GM10248 (cell line): ENCODE measurements at places on chromosomes 3 and 15.

- DNase-seq: no peak
Measured at GRCh38 chr3:172201136-172201869, 161.9 kb downstream of the FNDC3B start.

DNA sequence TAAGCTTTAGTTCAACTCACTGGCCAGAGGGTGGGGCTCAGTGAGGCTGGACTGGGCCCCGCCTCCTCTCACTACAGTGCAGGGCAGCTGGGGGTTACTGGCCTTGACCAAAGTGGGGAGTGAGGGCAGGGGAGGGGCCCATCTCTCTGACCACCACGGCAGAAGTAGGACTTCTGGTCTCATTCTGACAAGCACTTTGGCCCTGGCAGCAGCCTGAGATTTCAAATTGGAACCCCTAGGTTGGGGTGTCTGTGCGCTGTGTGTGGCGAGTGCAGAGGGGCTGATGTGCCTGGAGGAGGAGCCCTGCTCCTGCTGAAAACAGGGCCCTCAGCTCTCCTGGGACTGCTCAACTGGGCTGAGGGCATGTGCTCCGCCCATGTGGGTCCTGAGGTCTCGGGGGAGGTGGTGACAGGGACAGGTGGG, 60.3 kb upstream of the RPL32 start:
- DNase-seq: no peak

DNA sequence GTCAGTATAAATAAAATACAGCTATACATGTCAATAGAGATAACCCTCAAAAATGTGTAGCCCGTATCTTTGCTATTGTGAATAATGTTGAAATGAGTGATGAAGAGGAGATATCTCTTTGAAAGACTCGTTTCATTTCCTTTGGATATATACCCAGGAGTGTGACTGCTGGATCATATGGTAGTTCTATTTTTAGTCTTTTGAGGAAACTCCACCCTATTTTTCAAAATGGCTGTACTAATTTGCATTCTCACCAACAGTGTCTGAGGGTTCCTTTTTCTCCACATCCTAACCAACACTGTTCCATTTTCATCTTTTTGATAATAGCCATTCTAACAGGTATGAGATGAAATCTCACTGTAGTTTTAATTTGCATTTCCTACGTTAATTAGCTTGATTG, 237.5 kb upstream of the GBE1 start:
- no peak for DNase-seq

DNA sequence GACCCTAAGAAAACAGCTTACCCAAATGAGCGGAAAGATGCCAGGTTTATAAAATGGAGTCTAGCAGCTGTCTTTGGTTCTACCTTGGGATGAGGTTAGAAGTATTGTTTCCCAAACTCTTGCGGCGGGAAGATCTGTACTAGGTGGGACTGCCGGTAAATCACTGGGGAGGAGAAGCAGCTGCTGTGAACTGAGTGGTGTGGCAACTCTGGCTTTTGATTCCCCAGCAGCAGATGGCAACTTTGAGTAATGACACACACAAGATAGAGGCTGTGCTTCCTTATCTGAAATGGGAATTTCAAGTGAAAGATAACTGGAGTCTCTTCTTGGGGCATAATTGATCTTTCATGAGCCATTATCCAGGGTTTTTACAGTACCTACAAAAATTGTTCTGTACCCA, 184.9 kb downstream of the ATG7 start:
- DNase-seq: no peak

DNA sequence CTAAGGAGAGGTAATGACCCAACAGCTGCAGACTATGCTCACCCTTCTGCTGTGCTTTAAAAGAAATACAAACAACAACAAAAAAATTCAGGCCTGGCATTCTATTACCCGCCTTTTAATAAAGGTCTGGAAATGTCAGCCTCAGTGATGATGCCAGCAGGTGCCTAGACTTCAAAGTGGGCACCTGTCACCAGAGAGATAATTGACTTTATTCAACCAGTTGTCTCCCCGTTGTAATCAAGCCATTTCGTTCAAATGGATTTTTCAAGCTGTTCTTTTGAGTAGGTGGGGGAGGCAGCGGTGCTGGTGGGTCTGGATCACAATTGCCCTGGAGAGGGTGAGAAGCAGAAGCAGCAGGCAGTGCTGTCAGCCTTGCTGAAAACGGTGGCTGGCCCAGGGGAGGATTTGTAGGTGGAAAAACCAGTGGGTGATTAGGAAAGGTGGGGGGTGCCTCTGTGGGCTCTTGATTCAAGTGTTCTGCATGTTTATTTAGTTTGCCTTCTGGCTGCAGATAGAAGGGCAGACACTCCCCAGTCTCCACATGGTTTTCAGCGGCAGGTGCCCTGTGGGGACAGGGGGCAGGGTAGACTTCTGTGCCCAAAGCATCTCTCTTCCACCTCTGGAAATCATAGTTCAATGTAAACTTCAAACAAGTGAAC, 300.2 kb upstream of the SLCO3A1 start:
- DNase-seq: no peak

DNA sequence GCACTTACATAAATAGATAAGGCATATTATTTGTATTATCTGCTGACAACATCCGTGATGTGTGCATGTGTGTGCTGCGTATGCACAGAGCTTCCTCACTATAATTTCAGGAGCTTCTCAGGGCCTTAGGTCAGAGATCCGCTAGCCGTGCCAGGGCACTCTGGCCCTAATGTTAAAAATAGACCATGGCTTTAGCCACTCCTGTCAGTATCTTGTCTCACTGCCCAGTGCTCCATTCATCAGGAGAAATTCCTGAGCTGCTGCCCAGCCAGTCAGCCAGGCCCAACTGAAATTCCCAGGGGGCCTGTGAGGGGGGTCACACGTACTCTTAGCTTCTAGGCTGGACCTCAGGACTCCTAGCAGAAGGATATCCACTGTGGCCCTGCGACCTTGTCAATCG, 70.0 kb upstream of the ABHD2 start:
- DNase-seq: no peak

- peak; percentile 44 for DNase-seq
Measured at GRCh38 chr3:193872265-193872753, 263.6 kb upstream of the HES1 start.

GRCh38 chr3:109355625-109356441, 18.5 kb upstream of the DPPA4 start:
- no peak for DNase-seq

DNA sequence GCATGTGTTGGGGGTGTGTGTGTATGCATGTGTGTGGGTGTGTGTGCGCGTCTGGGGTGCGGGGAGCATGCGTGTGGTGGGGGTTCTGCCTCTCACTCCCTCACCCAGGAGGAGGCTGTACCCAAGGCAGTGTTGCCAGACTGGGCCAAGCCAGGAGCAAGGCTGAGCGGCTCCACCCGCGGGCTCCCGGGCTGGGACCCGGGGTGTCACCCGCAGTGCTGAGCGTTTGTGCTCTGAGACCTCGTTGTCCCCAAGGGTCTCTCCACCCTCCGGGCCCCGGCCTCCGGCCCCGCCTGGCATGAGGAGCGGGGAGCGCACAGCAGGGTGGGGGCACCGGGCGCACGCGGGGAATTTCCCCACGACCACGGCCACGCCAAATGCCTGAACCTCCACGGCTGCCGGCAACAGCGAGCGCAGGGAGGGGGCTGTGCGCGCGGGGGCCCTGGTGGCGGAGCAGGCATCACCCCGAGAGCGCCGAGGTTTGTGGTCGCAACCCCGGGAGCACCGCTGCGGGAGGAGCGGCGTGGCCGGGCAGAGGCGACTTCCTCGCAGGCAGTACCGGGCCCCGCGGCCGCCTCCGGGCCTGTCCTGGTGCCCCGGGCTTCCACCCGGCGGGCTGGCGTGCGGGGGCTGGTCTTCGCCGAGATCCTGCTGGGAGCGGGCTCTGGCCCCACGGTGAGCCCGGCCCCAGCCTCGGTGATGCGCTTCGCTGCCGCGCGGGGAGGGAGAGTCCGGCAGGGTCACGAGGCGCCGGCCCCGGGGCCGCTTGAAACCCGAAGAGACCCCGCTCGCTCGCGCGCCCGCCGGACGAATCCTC, 7.4 kb upstream of the OCA2 start:
- no peak for DNase-seq

- DNase-seq: no peak
Measured at GRCh38 chr15:95202569-95203349, 971.4 kb downstream of the MCTP2 start.

DNA sequence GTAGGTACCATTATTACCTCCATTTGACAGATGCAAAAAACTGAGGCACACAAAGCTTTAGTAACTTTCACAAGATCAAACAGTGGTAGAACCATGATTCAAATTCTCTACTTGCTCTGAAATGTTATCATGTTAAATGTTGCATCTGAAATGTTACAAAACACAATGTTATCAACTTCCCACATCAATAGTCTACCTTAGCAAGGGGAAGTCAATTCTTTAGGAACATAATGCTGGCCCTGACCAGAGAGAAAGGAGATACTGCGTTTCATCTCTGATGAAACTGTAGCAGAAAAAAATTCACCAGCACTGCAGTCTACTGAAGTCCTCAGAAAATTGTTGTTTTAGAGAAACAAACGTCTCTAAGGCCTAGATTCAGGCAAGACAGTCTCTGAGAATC, 174.1 kb downstream of the SATB1 start:
- no peak for DNase-seq

DNA sequence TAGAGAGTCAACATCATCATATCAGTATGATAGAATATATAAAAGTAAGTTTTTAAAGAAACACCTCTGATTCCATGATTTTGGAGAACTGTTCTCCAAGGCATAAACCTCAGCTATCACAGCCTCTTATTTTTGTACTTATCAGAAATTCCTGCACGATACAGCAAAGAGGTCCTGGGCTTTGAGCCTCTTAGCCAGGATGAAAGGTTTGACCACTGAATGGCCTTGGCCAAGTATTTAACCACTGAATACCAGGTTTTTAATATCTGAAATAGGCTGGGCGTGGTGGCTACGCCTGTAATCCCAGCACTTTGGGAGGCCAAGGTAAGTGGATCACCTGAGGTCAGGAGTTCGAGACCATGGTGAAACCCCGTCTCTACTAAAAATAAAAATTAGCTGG, 1.9 kb upstream of the FAM174B start:
- DNase-seq: no peak

GRCh38 chr3:64214381-64215018, 10.8 kb downstream of the PRICKLE2 start:
- no peak for DNase-seq

DNA sequence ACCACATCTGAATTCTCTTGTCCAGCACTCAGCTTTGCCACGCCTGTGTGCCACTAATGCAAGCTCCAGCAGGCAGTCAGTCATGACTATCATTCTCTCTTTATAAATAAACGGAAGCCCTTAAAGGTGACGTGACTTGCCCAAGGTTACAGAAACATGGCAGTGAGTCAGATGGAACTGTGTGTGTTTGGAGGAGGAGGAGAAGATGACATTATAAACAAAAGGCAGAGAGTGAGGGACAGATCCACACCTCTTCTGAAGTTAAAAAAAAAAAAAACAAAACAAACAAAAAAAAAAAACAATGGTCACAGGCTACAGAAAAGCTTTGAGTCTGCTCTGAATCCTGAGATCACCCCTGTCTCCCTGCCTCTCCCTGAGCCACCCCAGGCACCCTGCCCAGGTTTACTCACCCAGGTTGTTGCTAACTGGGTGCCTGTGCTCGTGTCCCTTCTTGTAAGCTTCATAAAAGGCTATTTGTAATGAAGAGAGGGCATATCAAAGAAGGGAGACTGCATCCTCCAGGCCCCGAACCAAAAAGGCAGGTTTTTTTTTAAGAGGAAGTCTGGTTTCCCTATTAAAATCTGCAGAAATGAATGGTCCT, 119.7 kb upstream of the PHLDB2 start:
- no peak for DNase-seq

DNA sequence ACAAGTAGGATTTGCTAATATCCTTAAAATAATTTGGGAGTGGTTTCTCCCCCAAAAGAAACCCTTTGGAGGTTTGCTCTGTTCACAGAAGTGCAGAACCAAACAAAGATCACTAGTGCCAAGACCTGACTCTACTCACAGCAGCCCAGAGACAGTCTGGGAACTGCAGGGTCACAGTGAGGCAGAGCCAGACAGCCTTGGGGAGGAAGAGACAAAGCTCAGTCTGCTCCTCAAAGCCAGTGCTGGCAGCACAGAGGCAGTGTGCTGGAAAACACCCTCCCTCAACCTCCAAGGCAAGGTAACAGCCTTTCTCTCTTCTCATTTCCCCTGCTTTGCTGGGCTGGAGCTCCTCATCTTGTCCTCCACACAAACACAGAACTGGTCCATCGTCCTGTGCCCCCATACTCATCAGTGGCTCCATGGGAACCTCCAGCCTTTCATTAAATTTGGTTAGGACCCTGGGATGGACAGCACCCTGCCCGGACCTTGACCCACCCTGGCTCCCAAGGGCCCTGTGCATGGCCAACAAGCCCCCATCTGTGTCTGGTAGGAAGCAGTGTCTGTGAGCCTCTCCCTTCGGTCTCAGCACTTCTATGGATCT, 12.6 kb downstream of the RAB6B start:
- DNase-seq: no peak

DNA sequence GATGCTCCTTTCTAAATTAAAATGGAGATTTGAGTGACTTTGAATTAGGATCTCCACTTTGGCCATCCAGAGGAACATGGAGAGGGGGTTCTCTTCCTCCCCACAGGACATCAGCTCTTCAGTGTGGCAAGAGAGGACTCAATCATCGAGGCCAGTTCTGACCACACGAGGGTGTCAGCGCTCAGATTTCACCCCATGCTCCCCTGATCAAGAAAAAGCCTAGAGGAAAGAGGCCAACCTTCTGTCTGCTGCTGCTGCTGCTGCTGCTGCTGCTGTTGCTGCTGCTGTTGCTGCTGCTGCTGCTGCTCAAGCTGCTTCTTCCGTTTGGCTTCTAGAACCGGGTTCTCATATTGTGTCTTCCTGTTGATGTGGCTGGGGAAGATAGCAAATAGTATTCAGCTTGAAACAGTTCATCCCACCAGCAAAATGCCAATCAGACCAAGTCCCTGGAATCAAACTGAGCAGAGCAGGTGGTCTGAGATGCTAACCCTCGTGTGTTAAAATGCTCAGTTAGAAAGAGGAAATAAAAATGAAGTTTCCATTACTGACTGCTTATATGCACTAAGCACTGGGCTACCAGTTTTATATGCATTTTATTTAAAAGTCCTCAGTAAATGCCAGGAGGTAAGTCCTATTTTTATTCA, 599.0 kb downstream of the MAGI1 start:
- DNase-seq: no peak

- DNase-seq: no peak
Measured at GRCh38 chr3:18238332-18238731, 186.8 kb downstream of the SATB1 start.

- DNase-seq: no peak
Measured at GRCh38 chr3:127006781-127007436, 24.0 kb downstream of the PLXNA1 start.

GRCh38 chr3:39839484-39839883, 30.1 kb downstream of the MYRIP start:
- DNase-seq: no peak

- DNase-seq: no peak
Measured at GRCh38 chr3:65169961-65170360, 482.2 kb upstream of the ADAMTS9 start.

GRCh38 chr3:51539291-51539941, 897 bp downstream of the RAD54L2 start:
- DNase-seq: peak; percentile 48

GRCh38 chr3:100606894-100607512, 2.4 kb upstream of the ADGRG7 start:
- DNase-seq: peak; percentile 21
